ENCODE measurements at places on chromosomes 12 and 14.

DNA sequence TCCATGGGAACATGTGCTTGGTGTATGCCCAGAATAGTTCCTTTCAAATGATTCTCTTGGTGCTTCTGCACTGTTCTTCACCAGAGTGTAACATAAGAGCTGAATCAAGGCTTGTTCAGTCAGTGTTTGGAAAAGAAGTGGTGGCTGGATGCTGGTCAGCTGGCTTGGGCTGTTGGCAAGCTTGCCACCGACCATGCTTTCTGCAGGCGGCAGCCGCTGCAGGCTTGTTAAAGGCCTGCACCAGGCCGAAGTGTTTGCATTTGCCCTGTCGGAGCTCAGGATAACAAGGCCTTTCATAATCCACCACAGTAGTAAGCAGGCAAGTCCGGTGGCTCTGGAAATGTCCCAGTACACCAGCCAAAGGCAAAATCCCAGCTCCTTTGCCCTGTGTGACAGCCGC lies 26.9 kb downstream of the DAAM1 start:
- DNase-seq: no peak

GRCh38 chr12:46562625-46563225 lies 190.2 kb upstream of the SLC38A2 start:
- DNase-seq: no peak

- DNase-seq: no peak
Measured at GRCh38 chr12:90548595-90548994, 406.4 kb downstream of the CCER1 start.

DNA sequence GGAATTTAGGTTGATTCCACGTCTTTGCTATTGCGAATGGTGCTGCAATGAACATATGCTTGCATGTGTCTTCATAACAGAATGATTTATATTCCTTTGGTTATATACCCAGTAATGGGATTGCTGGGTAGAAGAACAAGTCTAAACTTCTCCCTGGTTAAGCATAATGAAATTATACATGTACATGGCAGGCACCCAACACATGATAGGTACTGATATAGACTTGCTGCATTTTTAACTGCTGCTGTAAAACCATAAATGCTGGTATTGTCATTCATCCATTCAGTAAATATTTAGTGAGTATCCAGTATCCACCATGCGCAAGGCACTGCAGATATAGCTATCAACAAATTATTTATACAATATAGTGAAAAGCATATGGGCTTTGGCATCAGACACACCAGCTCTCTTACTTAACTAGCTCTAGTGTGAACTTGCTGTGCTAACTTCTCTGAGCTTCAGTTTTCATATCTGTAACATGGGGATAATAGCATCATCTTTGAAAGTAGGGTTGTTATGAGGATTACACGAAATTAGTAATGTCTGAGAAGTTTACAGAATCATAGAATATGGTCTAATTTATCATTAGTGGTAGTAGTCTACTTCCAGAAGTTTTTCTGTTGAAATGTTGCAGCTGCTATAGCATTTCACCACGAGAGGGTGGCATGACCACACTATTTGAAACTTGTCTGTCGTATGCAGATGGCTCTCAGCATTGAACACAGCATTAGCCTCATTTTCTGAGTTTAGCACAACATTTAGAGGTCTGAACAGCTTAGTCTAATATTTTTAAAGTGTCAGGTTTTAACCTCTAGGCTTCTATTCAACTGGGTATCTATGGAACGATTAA lies 32.0 kb upstream of the SEL1L start:
- DNase-seq: no peak

GRCh38 chr14:105838591-105839424 lies 312.4 kb downstream of the TMEM121 start:
- DNase-seq: no peak

GRCh38 chr12:113056631-113057488 lies at the start of gene DTX1:
DTX1 (plus strand) TSS chr12:113056730; CDS start chr12:113058193, 1,463 bp downstream.
- DNase-seq: peak; percentile 5

DNA sequence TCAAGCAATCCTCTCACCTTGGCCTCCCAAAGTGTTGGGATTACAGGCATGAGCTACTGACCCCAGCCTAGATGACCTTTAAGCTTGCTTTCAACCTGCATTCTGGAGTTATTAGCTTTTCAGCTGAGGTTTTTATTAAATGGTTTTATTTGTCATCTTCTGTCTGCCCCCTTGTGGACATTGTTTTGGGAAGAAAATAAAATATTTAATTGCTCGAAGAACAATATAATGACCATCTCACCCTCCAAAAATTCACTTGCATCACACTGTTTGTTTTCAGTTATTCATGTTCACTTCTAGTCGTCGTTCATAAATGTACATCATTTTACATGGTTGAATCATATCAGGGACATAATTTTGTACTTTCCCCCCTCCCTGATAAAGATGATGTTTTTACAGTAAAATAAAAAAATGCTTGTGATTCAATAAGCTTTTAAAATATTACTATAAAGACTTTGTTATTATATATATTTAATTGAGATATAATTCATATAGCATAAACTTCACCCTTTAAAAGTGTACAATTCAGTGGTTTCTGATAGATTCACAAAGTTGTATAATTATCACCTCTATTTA lies 10.1 kb upstream of the SPATS2 start:
- no peak for DNase-seq

GRCh38 chr12:129423041-129423580 lies 480.7 kb downstream of the TMEM132D start:
- no peak for DNase-seq

All from activated CD8-positive, alpha-beta memory T cell treated with anti-CD3 and anti-CD28 coated beads for 4 hours (primary cell).